ENCODE measurements at places on chromosomes 1 and 21.

DNA sequence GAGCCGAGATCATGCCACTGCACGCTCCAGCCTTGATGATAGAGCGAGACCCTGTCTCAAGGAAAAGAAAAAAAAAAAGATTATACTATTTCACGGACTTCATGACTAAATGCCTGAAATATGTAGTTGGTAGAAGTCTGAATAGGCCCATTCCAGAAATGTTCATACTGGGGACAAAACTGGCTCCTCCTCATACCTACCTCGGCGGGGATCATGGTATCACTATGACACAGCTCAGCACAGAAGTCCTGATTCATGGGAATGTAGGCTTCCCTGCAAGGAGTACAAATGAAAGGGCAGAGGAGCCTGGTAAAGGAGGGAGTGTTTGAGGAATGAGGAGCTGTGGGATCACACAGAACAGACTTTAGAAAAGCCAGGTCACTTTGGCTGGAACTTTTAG lies 5.0 kb downstream of the SPATA46 start:
- DNase-seq, result no peak

DNA sequence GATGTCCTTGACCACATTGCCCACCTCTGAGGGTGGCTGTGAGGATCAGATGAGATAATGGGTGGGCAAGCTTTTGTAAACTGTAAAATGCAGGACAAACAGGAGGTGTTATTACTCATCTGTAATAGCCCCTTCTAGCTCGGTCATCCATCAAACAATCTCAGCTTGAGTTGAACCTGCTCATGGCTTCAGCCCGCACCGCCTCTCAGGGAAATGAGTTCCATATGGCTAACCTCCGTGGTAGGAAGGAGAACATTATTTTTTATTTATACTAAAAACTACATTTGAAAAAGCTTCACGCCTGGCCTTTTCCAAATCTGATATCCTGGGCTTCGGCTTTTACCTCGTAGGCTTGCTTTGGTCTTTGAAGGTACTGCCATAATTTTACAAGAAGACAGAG lies 116.2 kb upstream of the USP24 start:
- no peak for DNase-seq

- DNase-seq, result no peak
These were observed 43.1 kb downstream of the MROH9 start for GRCh38 chr1:170978371-170978910.

DNA sequence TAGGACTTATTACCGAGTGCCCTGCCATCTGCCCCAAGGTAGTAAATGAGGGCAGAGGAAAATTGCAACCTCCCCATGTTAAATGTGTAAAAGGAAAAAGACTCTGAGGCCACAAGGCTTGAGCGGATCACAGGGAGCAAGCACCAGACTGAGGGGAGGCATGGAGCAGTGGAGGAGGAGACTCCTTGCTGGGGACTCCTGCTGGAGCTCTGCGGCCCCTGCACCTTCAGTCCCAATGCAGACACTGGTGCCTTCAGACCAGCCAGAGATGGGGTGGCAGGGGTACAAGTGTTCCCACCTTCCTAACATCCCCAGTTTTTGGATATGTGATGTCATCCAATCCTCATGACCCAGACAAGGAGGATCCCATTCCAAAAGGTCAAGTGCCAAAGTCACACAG lies 128.4 kb upstream of the NGF start:
- no peak for DNase-seq

DNA sequence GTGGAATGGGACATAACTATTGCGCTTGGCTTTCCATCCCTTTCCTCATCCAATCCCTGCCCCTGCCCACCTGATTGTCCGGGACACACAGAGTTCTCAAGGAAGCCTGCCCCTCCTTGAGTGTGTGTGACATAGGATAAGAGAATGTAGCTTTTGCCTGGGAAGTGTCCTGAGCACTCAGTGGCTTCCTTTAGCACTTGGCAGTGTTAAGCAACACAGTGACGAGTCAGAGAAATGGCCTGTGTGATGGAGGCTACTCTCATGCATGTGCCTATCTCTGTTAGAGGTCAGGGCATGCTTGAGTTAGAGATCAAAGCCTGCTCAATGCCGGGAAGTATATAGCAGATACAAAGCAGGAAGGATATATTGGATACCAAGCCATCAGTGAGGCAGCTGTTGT lies 289.5 kb downstream of the SIPA1L2 start:
- no peak for DNase-seq

DNA sequence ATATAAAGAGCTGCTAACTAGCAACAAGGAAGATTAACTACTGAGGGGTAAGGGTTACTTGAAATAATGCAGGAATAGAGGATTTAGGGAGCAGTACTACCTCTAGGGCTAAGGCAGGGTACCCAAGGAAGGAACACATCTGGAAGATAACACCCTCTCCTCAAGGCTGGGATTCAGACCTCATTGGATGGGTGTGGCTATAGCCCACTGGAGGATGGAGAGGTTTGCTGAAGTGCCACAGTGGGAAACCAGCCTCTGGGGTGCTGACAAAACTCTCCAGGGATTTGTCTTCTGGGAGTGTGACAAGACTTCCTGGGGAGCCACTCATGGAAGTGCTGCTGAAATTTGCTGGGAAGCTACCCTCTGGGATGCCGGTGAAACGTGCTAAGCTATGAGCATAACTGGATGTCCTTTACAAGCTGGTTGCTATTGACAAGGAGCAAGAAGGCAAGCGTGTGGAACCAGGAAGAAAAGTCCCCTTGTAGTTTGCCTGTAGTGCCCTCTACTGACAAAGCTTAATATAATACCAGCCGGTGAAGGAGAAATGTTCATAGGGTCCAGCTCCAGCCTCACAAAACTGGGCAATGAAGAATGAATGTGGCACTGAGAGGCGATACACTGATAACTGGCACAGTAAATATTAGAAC lies 122.8 kb upstream of the USP24 start:
- DNase-seq, result peak; percentile 79

DNA sequence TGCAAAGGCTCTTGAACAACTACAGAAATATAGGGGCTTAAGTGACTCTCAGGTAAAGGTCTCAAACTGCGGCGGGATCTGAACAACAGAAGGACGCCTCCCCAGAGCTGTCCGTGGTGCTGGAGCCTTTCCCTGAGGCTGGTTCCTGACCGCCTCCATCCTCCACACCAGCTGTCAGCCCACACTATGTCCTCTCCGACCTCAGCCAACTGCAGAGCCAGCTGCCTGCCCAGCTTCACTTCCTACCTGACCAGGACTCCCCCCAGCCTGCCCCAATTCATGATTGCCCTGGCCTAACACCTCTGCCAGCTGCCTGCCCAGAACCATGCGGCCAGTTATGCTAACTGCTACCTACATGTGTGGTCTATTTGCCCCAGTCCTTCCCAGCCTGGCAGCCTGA lies 63.6 kb upstream of the ZC3H12A start:
- DNase-seq, result no peak

DNA sequence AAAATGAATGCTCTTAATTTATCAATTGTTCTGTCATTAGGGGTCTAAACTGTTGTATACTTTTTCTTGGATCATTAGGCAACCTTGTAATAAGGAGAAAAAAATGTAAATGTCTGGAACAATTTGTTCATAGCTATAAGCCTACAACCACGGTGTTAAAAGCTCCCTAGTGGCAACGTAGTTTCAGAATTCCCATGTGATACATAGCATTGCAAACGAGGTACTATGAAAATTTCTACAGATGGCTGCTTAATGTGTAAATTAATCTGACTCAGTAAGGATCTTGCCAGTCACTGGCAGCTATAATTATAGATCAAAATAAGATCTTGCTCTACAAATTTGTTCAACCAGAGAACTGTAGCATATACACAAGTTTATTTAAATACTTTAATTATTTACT lies 304.1 kb upstream of the ADGRL4 start:
- DNase-seq, result no peak

DNA sequence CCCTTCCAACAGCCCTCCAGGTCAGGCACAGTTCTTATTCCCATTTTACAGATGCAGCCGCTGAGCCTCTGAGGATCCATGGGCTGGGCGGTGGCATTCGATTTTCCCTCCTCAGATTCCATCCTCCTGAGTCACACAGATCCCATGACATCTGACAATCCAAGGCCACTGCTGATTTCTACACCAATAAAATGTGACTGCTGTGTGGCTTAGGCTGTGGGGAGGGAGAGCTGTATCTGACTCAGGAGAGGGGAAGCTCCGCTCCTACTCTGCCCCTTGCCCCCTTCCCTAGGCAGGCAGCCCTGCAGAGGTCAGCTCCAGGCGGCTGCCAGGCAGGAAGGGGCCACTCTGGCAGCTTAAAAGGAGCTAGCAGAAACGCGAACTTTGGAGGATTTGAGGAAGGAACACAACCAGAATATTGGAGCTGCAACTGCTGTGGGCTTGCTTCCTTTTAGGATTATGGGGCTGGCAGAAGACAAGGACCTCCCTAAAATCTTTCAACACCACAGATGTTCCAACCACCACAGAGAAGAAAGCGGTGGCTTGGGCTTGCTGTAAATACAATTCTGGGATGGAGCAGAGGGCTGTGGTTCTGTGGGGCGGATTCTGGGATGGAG lies 50.0 kb downstream of the MRPL37 start:
- DNase-seq, result peak; percentile 47

- DNase-seq, result no peak
These were observed 376.4 kb downstream of the BRINP2 start for GRCh38 chr1:177547200-177547599.

GRCh38 chr1:212520299-212520698 lies 87.6 kb downstream of the NENF start:
- no peak for DNase-seq

DNA sequence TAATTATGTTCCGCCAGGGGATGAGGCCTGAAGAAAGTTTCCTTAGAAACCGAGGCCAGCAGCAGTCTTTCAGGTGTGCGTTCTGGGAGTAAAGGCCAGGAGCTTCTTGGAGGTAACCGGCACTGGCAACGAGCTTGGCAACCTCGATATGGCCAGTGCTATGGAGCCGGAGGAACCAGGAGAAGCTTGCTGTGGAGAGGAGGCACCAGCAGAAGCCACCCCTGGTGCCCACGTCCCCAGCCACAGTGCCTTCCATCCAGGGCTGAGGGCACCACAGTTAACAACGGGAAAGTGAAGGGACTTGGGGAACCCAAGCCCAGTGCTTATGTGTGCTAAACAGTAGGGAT lies 41.5 kb upstream of the LIN9 start:
- no peak for DNase-seq

- no peak for DNase-seq
These were observed 224.8 kb upstream of the DPYD start for GRCh38 chr1:98145655-98146054.

GRCh38 chr1:162016631-162017030 lies 7.0 kb downstream of the OLFML2B start:
- DNase-seq, result no peak

DNA sequence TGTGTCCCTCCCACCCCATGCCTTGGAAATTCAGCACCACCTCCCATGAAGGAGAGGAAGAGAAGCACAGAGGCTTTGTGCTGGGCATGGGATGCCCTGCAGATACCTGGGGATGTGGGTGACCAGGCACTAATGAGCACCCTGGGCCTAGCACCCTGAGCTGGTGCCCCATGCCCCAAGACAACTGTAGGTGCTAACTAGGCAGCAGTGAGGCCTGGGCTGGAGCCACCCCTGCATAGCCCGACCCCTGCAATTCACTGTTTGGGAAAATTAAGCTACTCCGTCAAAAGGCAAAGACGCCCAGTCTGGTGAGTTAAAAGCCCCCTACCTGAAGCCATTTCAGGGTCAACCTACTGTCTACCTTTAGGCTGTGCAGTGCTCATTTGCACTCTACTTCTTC lies 5.4 kb downstream of the KCNA2 start:
- DNase-seq, result no peak

- no peak for DNase-seq
These were observed 96.4 kb upstream of the HOOK1 start for GRCh38 chr1:59718064-59718988.

Data from HS-27A (cell line).